ENCODE measurements at places on chromosomes 11 and 22. TPM values are rescaled to one million over a fixed set of nuclear protein-coding genes. Genes with fewer than 3 reads are reported as not detected.

Gene PKDREJ
- not detected for total RNA-seq

GRCh38 chr11:121253951-121254350 is 38.6 kb upstream of the SC5D start:
- DNase-seq = no peak

GRCh38 chr11:104402812-104403521 is 239.0 kb upstream of the PDGFD start:
- no peak for DNase-seq

GRCh38 chr11:6670202-6670830 is 12.8 kb downstream of the MRPL17 start:
- no peak for DNase-seq

- no peak for DNase-seq
Observed at GRCh38 chr11:6413791-6414201, 5.1 kb downstream of the APBB1 start.

DNA sequence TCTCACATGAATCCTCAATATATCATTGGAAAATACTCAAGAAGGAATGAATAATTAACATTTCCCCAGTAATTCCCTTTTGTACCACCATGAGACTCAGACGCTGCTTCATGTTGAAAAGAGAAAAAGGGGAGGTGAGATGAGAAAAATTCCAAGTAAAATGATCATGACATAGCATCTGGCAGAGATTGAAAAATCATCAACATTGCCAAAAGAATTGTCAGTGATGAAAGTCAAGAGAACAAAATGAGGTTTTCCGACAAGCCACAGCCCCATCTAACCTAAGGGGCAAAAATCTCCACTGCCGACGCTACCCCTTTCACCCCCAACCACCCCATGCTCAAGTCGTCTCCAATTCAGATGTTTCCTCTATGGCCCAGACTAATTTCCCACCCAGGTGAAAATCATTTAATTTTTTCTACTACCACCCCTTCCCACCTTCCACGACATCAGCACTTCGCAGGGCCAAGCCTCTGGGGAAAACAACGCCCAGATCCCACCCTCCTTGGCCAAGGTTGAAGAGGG is 1.2 kb downstream of the RAB6A start:
- DNase-seq = no peak

DNA sequence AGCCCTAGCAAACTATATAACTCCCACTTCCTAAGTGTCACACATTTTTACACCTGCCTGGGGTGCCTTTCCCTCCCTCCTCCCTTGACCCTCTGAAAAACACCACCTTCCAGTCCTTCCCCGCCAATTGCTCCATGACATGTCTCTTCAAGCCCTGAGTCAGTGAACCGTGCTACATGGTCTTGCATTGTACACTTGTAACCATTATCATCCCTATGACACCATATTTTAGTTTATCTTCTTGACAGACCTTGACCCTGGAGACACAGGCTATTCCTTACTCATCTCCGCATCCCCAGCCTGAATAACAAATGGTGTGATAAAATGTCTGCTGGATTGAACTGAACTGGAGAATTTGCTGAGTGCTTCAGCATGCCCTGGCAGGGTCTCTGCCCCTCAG is 36.9 kb downstream of the TNKS1BP1 start:
- DNase-seq = no peak

- no peak for DNase-seq
Observed at GRCh38 chr22:19798891-19799293, 38.3 kb downstream of the TBX1 start.

Data from pancreas (tissue), 10 donors.